ENCODE measurements at places on chromosomes 3 and 15.

DNA sequence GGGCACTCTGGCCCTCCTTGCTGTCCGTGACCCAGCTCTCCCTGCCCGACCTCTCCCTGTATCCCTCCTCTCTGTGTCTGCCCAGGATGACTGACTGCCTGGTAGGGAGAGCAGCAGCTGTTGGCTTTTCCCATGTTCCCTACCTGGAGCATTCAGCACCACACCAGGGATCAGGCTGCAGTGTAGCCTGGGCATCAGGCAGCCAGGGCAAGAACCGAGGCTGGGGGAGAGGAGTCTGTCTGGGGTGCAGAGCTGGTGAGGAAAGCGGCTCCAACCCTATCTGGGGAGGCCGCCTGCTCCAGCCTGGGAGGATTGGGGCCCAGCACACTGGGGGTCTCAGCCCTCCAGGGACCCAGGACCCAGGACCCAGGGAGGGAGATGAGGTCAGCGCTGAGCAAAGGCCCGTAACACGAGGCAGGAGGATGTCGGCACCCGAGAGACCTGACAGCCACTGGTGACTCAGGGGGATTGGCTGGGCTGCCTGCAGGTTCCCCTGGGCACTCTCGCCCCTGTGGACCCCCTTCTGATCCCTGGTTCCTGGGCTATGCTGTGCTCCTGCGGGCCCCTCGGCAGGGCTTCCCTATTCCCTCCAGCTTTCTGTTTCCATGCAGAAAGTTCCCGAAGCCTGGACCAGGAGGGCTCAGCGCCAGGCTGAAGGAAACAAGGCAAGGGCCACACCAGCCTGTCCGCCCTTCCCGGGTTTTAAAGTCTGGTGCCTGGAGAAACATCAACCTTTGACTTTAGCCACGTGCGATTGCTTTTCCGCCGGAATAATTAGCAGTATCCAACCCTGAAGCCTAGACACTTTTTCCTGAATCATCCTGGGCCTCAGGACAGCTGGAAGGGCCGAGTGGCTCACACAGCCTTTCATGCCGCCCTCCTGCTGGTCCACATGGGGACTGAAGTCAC is 128.2 kb upstream of the MEF2A start:
- no peak for DNase-seq

DNA sequence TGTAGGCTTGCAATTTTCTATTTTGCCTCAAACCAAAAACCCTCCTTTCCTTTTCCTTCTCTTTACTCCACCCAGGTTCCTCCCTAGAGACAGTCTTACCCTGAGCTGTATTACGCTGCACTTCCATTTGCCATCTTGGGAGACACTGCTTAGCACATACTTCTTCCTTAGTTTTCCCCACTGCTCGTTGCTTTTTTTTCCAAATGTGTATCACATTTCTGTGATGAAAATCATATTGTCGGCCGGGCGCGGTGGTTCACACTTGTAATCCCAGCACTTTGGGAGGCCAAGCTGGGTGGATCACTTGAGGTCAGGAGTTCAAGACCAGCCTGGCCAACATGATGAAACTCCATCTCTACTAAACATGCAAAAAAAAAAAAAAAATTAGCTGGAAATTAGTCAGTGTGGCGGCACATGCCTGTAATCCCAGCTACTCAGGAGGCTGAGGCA is 29.5 kb downstream of the POPDC2 start:
- no peak for DNase-seq

DNA sequence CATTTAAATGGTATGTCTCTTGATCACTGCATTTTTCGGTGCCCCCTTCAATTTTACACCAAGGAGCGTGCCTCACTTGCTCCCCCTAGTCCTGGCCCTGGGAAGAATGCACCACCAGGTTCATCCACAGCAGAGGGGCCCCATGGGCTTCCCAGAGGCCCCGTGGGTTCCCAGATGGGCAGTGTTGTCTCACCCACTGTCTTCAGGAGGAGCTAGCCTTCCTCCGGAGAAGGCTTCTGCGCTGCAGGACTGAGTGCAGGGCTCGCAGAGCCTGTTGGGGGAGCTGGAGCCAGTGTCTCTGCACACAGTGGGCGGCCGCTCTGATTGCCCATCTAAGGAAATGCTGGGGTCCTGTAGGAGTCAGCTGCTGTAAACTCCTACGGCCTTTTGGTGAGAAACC is 45.9 kb downstream of the POLR2M start:
- no peak for DNase-seq

- no peak for DNase-seq
Measured at GRCh38 chr3:11539218-11539617, 104.5 kb downstream of the VGLL4 start.

DNA sequence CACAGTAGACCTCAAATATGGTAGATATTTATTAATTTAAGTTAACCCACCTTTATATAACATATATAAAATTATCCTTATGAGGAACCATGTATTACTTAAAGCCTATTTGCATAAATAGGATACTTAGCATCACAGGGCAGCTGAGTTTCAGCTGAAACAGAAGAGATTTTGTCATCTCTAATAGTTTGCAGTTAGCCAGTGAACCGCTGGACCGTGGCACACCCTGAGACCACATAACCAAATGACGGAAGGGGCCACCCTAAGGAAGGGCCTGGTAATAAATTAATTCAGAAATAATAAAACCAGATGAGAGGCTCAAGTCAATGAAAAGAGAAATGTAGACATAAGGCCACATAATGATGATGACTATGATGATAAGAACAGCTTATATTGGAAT is 107.7 kb downstream of the MYO5A start:
- no peak for DNase-seq

- DNase-seq, result no peak
Measured at GRCh38 chr15:93048759-93049161, 40.3 kb downstream of the RGMA start.

GRCh38 chr3:50830451-50830850 is 155.7 kb downstream of the DOCK3 start:
- DNase-seq, result no peak

- no peak for DNase-seq
Measured at GRCh38 chr3:16990163-16990562, 105.4 kb downstream of the PLCL2 start.

Data from cerebellar nuclear complex (tissue), 1 donor.